HFF-Myc (cell line): ENCODE measurements at places on chromosomes 1 and 21.

- no peak for DNase-seq
Measured at GRCh38 chr1:19311503-19311930, 427 bp downstream of the AKR7A2 start.

- DNase-seq, result peak; percentile 49
Measured at GRCh38 chr1:117695796-117696490, 90.1 kb downstream of the TENT5C start.

- no peak for DNase-seq
Measured at GRCh38 chr1:164719676-164720439, 160.9 kb downstream of the PBX1 start.

- DNase-seq, result no peak
Measured at GRCh38 chr21:31505975-31506374, 153.5 kb upstream of the SOD1 start.

- DNase-seq, result no peak
Measured at GRCh38 chr1:201397675-201398074, 1.4 kb downstream of the LAD1 start.

- no peak for DNase-seq
Measured at GRCh38 chr1:76940571-76941335, 73.5 kb downstream of the ST6GALNAC5 start.

- no peak for DNase-seq
Measured at GRCh38 chr1:57712846-57713245, 289.0 kb upstream of the DAB1 start.

- no peak for DNase-seq
Measured at GRCh38 chr1:200448034-200448762, 38.4 kb upstream of the ZNF281 start.

DNA sequence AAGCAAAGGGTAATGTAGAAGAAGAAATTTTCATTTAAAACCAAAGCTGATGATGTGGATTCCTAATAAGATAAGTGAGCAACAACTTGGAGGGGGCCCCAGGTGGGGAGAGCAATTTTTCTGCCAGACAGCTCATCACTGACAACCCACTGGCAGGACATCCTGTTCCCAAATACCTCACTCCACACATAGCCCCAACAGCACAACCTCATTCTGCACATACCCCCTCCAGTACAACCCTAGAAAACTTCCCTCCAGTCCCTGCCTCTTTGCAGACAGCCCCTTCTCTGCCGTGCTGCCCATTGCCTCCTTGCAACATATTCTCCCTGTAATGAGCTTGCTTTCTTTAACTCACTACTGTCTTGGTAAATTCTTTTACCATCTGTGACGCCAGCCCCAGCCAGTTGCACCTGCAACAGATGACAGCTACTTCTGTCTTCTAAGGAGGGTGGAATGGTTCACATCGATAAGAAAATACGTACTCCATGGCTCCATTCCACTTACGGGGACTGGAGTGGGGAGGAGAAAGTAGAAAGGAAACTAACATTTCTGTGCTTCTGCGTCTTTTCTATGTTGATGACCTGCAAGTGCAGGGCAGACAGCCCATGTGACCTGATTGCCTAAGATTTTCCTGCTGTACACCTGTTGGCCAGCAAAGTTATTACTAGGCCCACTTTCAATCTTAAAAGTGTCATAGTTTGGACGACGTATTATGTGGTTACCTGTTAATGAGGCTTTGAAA lies 14.7 kb downstream of the RHEX start:
- no peak for DNase-seq

- no peak for DNase-seq
Measured at GRCh38 chr21:36859744-36860501, 106.5 kb downstream of the HLCS start.

DNA sequence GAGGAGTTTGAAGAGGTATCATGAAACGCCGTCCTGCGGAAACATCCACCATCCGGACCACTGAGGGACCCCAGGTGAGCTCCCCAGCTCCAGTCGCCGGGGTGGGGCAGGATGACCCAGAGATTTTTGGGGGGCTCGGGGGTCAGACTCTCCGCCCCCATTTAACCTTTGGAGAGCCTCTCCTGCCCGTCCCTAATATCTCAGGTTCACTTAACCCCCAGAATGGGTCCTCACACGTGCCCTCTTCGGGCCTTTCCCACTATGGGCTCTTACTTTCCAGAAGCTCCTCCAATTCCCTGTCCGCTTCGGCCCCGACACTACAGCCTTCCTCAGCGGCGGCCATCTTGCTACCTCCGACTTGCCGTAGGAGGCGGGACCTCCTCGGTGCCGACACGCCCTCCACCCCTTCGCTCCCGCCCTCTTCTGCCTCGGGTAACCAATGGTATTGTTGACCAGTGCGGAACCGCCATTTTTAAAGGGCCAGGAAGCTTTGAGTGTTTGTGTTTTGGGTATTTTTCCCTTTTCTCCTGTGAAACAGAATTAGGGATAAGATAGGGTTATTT lies at the start of gene PEX19:
TSS of gene PEX19 (minus strand) at position 352 of the 563 bp plus-strand sequence. CDS start at position 343, 9 bp downstream.
- peak; percentile 70 for DNase-seq

DNA sequence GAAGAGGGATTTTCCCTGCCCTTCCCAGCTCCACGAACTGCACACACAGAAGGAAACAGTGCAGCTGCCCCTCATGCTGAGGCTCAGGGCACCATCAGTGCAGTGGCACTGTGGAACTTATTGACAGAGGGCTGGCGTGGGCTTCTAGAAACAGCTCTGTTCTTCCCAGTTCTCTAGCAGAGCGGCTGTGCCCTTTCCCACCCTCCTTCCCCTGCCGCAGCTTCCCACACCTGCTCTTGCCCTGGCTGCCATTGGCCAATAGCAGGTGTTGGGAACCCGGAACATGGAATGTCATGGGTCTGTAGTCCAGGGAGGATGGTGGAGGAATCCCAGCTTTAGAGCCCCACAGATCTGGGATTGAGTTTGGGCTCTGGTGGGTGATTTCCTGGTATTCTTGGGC lies 343.8 kb downstream of the RPS6KC1 start:
- no peak for DNase-seq

GRCh38 chr1:156901590-156901900 lies 8.0 kb downstream of the PEAR1 start:
- no peak for DNase-seq

DNA sequence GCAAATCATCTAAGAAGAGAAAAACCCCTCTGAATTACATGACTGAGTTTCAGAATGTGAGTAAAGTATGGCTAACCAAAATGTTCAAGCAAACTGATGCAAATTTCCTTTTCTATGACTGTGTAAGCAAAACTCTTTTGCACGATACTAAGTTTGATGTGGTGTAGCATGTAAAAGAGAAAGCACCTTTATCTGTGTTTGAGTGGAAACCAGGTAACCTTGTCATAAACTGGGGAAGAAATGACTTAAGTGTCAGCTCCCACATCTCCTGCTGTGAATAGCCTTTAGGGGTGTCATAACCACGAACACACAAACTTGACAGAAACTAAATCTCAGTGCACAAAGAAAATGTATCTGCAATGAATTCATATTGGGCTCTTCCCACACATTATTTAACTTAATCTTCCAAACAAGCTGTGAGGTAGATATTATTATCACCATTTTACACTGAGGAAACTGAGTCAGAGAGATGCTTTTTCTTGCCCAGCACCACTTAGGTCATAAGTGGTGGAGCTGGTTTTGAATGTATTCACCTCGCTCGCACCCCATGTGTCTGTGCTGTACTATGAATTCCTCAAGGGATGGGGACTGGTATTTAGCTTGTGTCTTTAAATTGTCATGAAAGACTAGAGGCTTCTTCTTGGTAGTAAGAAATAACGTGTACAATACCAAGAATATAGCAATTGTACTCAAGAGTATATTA lies 32.9 kb upstream of the IL12RB2 start:
- no peak for DNase-seq

DNA sequence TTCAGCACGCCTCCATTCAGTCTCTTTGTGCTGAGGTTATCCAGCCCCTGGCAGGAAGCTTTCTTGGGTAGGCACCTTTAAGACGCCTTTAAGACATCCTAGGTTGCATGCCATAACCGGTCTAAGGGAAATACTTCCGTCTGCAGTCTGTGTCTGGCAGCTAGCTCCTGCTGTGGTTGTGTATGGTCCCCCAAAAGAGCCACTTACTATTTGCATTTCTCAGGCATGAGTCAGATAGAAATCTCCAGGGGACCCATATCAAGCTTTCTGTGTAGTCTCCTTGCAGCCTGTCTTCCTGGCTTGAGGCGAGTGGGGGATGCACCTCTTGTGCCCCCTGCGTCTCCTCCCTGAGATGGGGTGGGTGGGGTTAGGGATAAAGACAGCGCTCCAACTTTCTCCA lies 10.0 kb upstream of the RYR2 start:
- DNase-seq, result no peak

DNA sequence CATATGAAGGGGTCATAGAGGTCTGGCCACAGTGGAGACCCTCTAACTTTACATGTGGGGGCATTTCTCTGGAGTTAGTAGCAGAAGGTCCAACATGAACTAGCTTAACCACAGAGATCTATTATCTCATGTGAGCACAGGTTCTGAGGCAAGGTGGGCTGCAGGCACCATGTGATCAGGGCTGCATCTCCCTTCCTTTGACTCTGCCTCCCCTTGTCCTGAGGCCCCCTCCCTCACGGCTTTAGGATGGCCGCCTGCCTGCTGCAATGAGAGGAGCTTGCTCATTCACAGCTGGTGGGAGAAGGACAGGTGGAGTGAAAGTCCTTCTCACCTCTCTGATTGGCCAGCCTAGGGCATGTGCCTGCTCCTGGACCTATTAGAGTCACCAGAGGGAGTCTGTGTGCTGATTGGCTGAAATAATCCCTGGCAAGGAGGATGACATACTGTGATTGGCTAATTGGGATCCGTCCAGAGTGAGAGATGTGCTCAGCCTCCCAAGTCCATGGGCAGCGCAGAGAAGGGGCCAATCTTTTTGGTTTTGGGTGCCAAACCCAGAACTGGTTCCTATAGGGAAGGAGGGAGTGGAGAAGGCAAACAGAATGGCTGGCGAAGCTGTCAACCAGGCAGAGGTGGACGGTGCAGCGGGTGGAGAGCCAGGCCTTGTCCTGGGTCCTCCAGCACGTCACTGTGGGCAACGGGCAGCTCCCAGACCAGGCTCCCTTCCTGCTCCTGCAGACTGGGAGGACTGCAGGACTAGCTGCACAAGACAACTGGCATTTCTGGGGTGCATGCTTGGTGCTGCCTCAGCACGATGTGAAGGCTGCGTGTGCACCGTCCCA lies 39.4 kb upstream of the C1orf174 start:
- no peak for DNase-seq

GRCh38 chr1:2982615-2983318 lies 38.5 kb upstream of the ACTRT2 start:
- DNase-seq, result no peak

DNA sequence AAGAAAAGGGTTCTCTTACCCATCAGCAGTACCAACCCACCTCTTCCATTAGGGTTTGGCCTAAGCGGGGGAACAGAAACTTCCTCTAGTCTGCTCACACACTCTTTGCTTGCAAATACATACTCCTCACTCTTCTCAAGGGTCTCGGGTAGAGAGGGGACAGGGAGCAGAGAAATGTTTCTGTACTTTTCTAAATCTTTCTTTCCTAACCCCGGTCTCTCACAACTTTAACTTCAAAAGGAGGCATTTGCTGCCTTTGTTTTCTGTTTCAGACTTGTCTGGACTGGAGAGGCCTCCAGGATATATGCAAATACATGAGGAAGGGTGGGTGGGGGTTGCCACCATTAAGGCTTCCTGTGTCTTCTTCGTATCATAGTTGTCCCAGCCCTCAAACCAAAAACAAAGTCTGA lies 10.5 kb upstream of the LAX1 start:
- DNase-seq, result no peak

GRCh38 chr1:169105087-169105433 lies 1.4 kb upstream of the ATP1B1 start:
- DNase-seq, result no peak

GRCh38 chr21:39010629-39011404 lies 172.4 kb downstream of the PSMG1 start:
- no peak for DNase-seq

GRCh38 chr21:46297338-46298271 lies 11.5 kb downstream of the YBEY start:
- DNase-seq, result no peak

DNA sequence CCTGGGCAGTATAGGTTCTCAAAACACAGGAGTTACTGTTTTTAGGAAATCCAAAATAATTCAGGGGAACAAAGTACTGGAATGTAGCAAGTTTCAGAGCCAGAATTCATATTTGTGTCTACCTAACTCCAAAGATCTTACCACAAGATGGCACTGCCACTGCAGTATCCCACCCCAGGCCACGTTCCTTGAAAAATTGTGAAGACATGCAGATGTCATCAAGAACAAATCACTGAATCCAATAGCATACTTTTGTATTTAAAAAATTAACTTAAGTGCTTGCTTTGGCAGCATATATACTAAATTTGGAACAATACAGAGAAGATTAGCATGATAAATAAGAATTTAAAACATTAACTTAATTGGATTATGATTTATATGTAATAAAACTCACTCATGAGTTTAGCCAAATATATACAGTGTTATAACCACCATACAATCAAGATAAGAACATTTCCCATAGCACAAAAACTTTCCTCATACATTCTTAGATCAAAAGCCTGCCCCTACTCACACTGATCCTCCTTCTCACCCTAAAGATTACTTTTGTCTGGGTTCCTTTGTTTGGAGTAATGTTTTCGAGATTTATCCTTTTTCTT lies 209.9 kb downstream of the FAF1 start:
- DNase-seq, result peak; percentile 14

DNA sequence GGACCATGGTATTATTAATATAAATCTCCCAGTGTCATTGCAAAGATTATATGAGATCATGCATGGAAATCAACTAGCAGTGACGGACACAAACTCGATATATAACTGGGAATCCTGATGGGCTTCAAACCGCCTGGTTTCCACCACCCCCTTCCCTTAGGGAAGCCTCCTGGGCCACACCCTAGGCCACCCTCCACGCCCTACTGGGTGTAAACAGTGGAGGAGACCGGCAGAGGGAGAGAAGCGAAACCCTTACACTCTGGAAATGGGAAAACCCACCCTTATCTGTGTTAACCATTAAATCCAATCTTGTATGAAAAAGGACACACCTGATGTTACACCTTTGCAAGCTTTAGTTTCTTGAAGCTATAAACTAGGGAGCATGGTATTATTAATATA lies 595 bp upstream of the ZNHIT6 start:
- no peak for DNase-seq

- DNase-seq, result no peak
Measured at GRCh38 chr1:221449801-221450470, 292.0 kb downstream of the DUSP10 start.

GRCh38 chr1:207248544-207249198 lies 72.8 kb upstream of the CD55 start:
- no peak for DNase-seq
